ENCODE measurements at places on chromosomes 5 and 9.

- DNase-seq: no peak
Observed at GRCh38 chr9:103444176-103444575, 449.0 kb downstream of the CYLC2 start.

DNA sequence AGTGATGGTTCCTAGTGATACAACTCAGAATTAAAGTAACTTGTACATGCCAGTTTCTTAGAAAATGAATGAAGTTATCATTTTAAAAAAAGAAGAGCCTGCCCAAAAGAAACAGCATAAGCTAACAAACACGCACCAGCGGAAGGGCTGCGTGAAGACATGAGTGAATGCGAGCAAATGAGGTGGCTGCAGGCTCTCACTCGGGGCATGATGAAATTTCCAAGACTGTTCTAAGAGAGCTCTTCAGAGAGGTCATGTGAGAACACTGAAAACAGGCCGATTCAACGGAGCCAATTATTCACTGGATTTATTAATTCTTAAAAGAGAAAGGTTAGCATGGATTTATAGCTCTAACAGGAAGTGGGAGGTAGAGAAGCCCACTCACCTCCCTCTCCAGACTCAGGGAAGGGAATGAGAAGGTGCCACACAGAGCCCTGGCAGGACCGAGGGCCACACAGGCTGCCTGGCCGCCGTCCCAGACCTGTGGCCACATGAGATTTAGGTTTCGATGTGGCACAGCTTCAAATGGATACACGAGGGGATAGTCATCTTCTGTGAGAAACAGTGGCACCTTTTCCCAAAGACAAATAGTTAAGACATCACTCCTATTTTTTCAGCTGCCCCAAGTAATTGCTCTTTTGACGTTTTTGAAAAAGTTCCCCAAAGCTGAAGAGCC is 55.5 kb downstream of the HABP4 start:
- DNase-seq: no peak

DNA sequence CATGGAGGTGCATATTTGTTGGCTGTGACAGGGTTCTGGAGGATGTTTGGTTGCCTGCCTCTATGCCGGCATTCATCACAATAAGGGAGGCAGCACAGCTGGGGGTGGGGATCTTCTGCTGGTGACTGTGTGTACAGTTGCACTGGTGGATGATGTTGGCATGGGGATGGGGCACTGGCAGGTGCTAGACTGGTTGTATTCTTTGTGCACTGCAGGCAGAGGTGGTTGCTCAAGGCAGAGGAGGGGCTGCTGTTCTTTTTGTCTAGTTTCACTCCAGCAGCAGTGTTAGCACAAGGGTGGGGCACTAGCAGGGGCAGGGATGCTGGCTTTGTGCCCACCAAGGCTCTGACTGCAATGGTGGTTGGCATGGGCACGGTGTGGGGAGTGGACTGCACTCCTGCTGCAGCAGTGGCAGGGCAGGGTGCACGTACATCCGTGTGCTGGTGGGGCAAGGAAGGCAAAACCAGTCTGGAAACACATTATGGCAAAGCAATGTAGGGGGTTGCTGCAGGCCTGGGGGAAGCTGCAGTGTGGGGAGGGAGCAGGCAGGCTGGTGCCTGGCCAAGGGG is 69.3 kb downstream of the ISOC1 start:
- DNase-seq: no peak

- DNase-seq: no peak
Observed at GRCh38 chr5:128378196-128378595, 159.8 kb downstream of the FBN2 start.
